A375 (cell line): ENCODE measurements at places on chromosomes 12 and 14. TPM values are rescaled to one million over a fixed set of nuclear protein-coding genes. Genes with fewer than 3 reads are reported as not detected.

SLC4A8 gene
- total RNA-seq: 3.7 and 5.1 TPM in 2 replicates

OVCH1 gene
- not detected in 2 replicates for total RNA-seq

HOXC9 gene
- 8.4 and 11.2 TPM in 2 replicates for total RNA-seq

TAS2R7 gene
- total RNA-seq: not detected in 2 replicates

SERPINA1 gene
- 3.0 and 4.0 TPM in 2 replicates for total RNA-seq

TESPA1 gene
- not detected in 2 replicates for total RNA-seq

ACSM4 gene
- not detected in 2 replicates for total RNA-seq

PPP1R1A gene
- total RNA-seq: not detected in 2 replicates
